Non-pigmented ciliary epithelial cell (primary cell): ENCODE measurements at places on chromosomes 2 and 18.

DNA sequence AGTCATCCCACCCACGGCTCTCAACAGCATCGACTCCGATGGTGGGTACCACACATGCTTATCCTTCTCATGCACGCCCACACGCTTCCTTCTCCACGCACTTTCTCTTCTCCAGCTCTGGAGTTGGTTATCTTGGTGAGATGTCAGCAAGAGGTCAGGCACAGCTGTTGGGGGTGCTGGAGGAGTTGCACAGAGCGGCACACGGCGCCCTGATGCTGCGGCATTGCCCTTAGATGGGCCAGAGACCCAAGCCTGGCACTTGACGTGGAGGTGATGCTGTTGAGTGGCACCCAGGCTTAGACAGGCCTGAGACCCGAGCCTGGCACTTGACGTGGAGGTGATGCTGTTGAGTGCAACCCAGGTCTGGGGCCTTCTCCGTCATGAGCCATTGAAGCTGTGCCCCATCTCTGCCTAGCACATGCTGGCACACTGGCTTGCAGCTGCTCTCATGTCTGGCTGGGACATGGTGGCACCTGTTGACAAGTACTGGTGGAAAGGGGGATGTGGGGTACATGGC is 83.2 kb downstream of the DGKD start:
- DNase-seq = no peak

GRCh38 chr2:219284501-219285372 is 5.6 kb downstream of the DNAJB2 start:
- DNase-seq = no peak

DNA sequence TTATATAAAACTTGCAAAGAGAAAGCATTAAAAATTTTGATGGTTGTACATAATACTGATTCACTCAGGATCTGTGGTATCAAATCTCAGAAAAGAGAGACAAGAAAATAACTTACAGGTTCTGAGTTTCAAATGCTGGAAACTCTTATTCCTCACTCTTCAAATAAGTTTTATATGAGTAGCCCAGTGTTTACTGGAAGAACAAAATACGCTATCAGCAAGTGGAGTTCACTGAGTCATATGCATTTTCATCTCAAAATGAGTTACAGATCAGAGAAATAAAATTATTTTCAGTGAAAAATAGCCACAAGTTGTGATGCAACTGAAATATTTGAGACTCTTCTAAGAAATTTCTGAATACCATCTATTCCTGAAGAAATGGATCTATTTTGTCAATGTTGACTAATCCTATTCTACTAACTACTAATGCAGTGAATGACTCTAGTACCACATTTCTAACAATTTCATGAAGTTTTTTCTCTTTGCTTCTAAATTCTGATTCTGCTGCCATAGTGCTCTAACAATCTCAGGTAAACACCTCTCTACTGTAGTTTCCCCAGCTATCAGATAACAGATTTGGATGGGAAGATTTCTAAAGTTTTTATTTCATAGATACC is 391.7 kb downstream of the ZEB2 start:
- no peak for DNase-seq

DNA sequence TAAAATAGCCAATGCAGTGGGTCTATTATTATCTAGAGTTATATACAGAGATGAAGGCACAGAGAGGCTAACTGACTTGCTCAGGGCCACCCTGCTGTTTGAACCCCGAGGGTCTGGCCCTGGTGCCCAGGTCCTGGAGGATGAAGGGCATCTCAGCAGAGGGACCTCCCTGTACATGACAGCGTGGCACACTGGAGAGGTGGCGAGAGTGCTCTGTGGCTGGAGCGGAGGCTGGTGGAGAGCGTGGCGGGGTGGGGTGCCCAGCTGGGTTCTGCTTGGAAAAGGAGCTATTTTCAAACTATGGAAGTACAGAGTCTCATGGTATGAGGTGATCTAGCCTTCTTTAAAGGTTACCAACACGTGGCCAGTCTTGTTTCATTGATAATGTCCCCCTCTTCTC is 35.8 kb downstream of the GREB1 start:
- no peak for DNase-seq

- no peak for DNase-seq
Measured at GRCh38 chr2:37776487-37776886, 105.0 kb upstream of the CDC42EP3 start.

DNA sequence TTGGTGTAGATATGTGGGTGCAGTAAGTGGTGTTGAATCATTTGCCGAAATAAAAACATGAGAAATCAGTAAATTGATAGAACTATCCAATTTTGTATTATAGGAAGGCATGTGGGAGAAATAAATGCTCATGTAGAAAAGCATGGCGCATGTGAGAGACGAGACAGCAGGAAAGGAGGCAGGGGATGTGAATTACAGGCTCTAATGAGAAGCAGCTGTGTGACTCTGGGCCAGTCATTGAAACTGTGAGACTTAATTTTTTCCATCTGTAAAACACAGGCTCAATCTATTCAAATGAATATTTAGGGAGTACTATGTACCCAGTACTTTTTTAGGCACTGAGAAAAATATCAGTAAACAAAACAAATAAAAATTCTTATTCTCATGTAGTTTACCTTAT is 42.6 kb upstream of the MAP3K20 start:
- no peak for DNase-seq

- DNase-seq = no peak
Measured at GRCh38 chr2:152336854-152337510, 2.0 kb downstream of the FMNL2 start.
